Posterior cingulate gyrus (tissue), 11 donors: ENCODE measurements at places on chromosomes 2 and 18.

- no peak for DNase-seq
These were observed 25.3 kb downstream of the GNAL start for GRCh38 chr18:11714244-11714918.

DNA sequence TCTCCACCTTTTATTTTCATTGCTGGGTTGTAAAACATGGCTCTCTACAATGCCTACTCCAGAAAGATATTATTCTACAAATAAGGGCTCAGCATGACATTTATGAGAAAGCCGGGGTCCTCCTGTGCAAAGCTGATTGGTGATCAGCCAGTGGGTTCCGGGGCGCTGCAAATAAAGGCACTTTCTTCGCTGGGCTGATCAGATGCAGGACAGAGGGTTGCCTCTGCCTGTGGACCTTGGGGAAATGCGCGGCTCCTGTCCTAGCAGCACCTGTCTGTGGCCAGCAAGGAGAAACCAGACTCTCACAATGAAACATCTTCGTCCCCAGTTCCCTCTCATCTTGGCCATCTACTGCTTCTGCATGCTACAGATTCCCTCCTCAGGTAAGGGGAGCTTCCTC, at the start of gene NMS:
TSS of gene NMS (plus strand) at position 301 of the 400 bp plus-strand sequence. CDS start at position 308, 7 bp downstream.
- DNase-seq = no peak

DNA sequence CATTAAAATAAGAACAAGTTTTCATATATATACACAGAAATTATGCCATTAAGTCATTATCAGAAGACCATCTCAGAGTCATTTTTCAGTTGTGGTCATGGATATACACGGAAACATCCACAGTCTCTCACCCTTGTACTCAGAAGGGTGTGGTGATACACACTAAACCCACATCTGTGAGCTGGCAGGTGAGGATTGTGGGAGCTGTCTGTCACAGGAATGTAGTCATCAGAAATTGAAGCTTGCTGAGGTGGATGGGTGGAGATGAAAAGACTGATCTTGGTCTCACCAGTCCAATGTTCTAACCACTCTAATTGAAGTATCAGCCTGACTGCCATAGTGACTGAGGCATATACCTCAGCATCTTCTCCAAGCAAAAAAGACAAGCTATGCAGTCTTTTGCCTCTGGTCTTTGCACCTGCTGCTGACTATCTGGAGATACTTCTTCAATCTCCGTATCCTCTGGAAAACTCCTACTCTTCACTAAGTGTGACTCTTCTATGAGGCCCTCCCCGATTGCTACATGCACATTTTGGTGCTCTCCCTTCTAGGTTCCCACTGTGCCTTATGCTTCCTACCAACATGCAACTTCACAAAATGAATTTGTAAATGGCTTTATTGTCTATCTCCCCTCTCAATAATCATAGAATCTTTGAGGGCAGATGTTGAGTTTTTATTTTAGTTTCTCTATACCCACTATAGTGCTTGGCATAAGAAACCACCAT, 232.8 kb downstream of the DYM start:
- DNase-seq = no peak

DNA sequence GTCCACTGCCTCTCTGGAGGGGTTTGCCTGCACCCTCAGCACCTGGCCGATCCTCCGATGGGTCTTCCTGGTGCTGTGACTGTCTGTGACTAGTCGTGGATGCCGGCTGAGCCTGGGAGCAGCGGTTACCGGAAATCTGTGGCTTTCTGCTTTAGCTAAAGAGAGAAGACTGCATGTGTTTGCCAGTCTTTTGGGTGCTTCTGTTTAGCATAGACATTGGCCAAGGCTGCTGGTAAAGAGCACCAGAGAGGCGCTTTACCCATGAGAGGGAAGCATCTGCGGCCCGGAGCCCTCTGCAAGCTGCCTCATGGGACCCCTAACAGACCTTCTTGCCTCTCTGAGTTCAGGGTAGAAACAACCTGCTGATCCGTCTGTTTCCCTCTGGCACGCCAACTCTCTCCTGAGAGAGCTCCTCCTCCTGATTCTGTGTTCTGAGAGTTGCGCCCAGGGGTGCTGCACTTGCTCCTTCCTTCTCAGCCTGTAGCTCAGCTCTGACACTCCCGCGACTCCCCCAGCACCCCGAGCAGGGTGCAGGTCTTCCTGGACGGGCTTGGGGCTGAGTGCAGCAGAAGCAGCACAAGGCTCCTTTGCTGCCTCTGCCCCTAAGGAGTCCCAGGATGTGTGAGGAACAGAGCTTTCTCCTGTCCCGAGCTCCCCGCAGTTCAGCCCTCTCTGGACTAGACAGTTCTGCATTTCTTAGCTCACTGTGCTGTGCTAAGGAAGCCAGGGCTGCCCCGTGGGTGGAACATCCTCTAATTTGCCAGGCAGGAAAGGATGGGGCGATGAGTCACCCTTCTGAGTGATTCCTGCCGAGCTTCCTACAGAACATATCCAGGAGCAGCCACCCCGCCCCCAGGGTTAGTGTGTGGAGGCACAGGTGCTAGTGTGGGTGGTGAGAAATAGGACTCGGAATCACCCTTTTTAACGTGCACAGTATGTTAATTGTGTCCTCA, 203.2 kb downstream of the SH3RF3 start:
- peak; percentile 95 for DNase-seq

GRCh38 chr2:66240286-66240685, 194.6 kb upstream of the MEIS1 start:
- no peak for DNase-seq

DNA sequence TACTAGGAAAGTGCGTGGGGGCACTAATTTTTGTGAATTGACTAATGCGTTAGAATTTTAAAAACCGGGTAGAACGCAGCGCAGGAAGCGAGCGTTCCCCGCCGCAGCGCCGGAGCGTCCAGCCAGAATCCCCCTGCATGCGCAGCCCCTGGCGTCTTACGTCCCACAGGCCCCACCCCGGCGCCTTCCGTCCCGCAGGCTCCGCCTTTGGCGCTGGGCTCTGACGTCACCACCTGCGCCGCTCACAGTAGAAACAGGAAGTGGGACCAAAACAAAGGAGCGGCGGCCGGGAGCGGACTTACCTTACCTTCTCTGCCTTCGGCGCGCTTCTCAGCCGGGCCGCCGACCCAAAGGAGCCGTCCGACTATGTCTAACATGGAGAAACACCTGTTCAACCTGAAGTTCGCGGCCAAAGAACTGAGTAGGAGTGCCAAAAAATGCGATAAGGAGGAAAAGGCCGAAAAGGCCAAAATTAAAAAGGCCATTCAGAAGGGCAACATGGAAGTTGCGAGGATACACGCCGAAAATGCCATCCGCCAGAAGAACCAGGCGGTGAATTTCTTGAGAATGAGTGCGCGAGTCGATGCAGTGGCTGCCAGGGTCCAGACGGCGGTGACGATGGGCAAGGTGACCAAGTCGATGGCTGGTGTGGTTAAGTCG, at the start of gene CHMP1B:
TSS of gene CHMP1B (plus strand) at position 268 of the 660 bp plus-strand sequence. CDS start at position 367, 99 bp downstream.
- peak; percentile 100 for DNase-seq

- no peak for DNase-seq
These were observed 124.8 kb upstream of the CXCR4 start for GRCh38 chr2:136242687-136243277.

- DNase-seq = no peak
These were observed 256.4 kb downstream of the MEIS1 start for GRCh38 chr2:66691031-66691965.

DNA sequence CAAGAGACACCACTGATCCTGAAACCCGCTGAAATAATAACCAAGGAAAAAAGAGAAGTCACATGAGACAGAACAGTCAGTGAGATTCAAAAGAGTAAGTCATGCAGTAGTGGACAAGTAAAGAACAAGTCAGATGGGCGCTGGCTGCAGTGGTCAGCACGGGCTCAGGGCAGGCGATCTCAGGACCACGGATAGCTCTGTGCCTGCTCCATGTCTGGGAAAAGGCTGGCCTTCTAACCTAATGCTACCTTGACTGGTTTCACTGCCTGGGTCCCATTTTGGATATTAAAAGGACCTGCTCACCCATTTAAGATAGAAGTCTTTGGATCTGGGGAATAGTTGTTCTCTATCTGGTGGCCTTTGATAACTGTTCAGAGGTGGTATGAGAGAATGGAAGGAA, 61.7 kb upstream of the LCLAT1 start:
- peak; percentile 25 for DNase-seq

GRCh38 chr2:138640921-138641676, 139.1 kb downstream of the NXPH2 start:
- DNase-seq = no peak

GRCh38 chr18:49537232-49537896, 24.5 kb upstream of the LIPG start:
- no peak for DNase-seq

- peak; percentile 23 for DNase-seq
These were observed 636 bp downstream of the CBLN2 start for GRCh38 chr18:72543357-72544055.

GRCh38 chr2:146489386-146489785, 1355.4 kb upstream of the ACVR2A start:
- no peak for DNase-seq

DNA sequence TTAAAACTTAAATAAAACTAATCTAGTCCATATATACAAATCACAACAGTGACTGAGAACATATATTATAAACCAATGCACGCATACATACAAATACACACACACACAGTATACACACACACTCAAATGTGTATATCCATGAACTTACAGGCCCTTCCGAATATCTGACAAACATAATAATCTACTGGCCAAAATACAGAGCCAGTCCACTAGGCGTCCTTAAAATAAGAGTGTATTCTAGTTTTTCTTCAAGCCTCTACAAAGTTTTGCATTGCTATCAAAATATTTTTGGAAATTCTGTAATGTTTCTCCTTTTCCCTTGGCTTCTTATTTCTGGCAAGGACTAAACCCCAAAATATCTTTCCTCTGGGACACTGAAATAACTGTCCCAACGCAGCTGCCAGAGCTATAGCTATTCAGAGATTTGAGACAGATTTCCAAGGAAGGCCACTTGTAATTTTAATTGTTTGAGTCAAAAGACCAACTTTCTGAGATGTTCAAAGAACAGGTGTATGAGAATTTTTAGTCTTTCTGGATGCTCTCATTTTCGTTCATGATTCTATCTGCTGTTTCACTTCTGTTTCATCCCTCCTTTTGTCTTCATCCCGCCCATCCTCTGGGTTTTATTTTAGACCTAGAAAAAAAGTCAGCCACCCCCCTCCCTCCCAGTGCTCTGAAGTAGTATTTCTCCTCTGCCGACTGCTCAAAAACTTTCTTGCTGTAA, 24.1 kb upstream of the SP3 start:
- no peak for DNase-seq

DNA sequence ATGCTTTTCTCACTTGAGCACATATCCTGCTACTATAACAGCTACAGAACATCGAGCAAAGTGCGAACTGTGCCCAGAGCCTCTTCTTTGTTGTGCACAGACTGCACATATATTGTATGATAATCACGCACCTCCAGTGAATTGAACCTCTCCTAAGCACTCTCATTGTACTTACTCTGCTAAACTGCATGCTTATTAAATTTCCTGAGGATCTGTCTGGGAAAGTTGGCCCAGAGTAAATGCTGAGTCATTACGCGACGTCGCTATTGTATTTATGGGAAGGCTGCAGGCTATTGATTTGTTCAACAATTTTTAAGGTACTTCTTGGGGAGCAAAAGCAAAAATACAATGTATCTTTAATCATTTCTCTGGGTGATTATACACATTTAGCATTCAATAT, 399.6 kb upstream of the DSEL start:
- no peak for DNase-seq
